ENCODE measurements at places on chromosomes 6 and 20. TPM values are rescaled to one million over a fixed set of nuclear protein-coding genes. Genes with fewer than 3 reads are reported as not detected.

DNA sequence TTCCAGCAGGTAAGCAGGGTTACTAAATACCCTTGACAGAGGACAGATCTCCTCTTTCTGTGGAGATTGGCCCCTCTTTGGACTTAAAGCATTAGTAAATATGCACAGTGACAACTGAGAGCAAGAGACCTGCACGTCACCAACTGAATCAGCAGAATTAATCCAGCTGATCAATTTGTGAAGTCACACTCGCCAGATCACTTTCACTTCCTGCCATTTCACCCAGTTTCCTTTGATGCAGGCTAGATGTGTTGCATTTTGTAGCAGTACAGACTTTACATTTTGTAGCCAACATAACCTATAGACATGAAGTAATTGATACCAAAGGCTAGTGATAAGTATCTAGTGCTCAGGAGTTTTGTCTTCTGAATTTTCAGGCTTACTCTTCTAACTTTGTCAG lies 11.9 kb downstream of the SYNE1 start:
- DNase-seq: no peak

DNA sequence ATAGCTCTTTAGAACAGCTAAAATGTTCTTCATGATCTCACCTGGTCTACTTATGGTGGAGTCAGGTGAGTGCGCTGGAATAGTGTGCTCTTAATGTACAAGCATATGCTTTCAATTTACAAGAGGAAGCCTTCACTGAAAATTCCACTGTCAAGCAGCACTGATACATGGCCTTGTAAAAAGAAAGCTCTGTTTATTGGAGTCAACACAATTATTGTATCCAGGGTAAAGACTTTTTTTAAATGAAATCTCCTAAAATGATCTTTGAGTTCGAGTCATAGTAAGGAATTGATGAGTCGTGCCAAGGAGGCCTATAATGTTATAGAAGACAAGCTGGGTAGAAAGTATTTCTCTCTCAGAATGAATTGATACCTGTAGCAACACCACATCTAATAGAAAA lies 41.6 kb upstream of the CARMIL1 start:
- no peak for DNase-seq

GRCh38 chr20:2470423-2471193 lies at the start of gene SNRPB:
Gene SNRPB, minus strand, starts transcription at chr20:2470789. Its CDS starts 99 bp downstream, at chr20:2470690.
- DNase-seq: peak; percentile 97

- no peak for DNase-seq
Measured at GRCh38 chr20:63323357-63323981, 30.5 kb downstream of the COL20A1 start.

- DNase-seq: no peak
Measured at GRCh38 chr6:46105568-46105967, 24.2 kb upstream of the ENPP4 start.

The CST4 gene
- polyA plus RNA-seq: not detected

DNA sequence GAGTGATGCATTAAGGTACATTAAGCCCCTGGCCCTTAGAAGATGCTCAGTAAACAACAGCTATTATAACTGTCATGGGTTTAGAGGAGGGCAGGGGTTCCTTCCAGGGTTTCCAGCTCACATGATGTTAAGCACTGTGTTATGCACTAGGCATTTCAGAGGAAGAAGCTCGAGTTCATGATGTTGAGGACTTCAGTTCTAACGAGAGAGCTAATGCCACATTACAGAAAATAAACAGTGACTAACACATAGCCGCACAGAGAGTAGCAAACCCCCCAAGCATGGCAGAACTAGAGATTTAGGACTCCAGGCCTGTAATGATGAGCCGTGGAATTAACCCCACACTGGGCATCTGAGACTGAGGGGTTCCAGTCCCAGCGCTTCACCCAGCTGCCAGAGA lies 105.2 kb downstream of the UNC5CL start:
- DNase-seq: no peak

The FKBP1C gene
- not detected for polyA plus RNA-seq

- DNase-seq: no peak
Measured at GRCh38 chr6:26593278-26594130, 3.2 kb upstream of the ABT1 start.

GRCh38 chr6:134178161-134179044 lies 126.0 kb upstream of the SLC2A12 start:
- peak; percentile 87 for DNase-seq

The FAM110A gene
- polyA plus RNA-seq: 1.6 TPM

- no peak for DNase-seq
Measured at GRCh38 chr6:45651301-45651700, 273.6 kb upstream of the SUPT3H start.

The ASIP gene
- 117 TPM for polyA plus RNA-seq

DNA sequence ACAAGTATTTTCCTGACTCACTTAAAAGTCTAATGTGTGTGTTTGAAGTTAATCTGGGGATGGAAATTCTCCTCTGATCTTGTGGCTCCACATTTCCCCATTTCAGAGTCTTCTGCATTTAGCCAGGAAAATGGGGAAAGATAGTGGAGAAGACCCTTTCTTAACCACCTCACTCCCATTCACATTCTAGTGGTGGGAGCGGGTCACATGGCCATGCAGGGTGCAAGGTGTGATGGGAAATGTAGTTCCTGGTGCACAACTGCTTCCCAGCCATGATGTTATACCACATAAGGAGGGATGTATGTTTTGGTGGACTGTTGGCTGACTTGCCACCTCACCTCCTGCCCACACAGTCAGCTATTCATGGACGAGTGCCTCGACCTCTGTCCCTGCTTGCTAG lies 61.8 kb downstream of the BANF2 start:
- DNase-seq: no peak

DNA sequence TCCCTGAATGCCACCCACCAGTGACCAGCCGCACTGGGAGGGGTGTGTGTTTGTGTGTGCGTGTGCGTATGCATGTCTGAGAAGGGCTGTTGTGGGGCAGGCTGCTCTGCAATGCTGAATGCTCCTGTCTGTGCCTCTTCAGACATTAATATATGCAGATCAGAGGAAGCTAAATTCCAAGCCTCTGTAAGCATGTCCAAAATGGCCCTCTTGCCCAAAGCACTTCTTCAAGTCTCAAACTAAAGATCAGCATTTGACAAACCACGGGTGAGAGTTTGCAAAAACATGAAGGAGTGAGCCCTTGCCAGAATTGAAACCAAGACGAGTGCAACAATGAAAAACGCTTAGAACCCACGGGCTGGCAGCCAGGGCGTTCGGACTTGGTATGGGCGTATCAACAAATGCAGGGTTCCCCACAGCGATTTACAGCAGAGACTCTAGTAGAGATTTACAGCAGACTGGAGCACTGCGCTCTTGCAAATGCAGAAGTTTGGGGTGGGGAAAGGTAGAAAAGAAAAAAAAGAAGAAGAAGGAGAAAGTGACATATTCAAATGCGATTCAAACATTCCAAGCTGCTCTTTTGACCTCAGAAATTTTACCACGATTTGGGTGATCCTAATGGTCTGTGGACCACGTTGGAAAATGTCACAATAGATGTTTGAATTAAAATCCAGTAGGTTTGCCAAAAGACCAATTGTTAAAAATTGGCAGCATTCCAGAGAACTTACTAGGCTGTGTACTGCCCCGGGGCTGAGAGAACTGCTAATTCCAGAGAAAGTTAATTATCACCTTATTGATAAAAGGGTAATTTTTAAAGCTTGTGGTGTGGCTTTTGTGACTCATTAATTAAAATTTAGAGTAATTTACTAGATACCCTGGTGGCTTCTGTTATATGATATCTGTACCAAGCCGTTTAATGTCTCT lies 3.5 kb downstream of the SCML4 start:
- DNase-seq: no peak

DNA sequence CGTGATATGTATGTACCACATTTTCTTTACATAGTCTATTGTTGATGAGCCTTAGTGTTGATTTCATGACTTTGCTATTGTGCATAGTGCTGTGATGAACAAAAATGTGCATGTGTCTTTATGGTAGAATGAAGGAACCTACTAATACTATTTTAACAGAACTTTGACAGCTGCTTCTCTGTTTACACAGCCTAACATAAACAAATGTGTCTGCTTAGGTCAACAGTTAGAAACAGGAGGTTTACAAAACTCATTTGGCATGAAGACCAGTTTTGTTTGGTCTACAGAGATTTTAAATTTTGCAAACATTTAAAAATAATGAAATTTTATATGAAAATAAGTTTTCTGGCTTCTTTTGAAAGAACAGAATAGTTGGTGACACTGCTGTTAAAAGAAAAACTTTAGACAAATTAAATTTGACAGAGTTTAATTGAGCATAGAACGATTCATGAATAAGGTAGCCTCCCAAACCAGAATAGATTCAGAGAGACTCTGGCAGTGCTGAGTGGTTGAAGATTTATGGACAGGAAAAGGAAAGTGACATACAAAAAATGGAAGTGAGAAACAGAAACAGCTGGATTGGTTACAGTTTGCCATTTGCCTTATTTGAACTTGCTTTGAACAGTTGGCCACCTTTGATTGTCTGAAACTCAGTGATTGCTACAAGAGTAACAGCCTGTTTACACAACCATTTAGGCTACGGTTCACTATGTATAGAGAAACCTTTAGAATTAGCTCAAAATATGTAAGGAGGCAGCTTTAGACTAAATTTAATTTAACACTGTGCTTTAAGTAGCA lies 715.8 kb upstream of the HS3ST5 start:
- DNase-seq: no peak

The COL11A2 gene
- 0.39 TPM for polyA plus RNA-seq

The FAM217A gene
- not detected for polyA plus RNA-seq

DNA sequence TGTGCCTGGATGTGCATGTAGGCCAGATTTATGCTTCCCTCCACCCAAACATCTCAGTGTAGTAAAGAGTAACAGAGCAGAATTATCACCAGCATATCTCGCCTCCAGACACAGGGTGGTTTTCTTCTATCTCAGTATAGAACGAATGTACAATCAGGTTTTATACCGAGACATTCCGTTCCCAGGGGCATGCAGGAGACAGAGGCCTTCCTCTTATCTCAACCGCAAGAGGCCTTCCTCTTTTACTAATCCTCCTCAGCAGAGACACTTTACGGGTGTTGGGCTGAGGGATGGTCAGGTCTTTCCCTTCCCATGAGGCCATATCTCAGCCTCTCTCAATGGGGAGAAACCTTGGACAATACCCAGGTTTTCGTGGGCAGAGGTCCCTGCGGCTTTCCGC lies 36.4 kb upstream of the MC3R start:
- DNase-seq: no peak

The PROKR2 gene
- polyA plus RNA-seq: not detected

GRCh38 chr6:131488780-131489179 lies 84.2 kb upstream of the ARG1 start:
- DNase-seq: no peak

The ROS1 gene
- polyA plus RNA-seq: 0.01 TPM

DNA sequence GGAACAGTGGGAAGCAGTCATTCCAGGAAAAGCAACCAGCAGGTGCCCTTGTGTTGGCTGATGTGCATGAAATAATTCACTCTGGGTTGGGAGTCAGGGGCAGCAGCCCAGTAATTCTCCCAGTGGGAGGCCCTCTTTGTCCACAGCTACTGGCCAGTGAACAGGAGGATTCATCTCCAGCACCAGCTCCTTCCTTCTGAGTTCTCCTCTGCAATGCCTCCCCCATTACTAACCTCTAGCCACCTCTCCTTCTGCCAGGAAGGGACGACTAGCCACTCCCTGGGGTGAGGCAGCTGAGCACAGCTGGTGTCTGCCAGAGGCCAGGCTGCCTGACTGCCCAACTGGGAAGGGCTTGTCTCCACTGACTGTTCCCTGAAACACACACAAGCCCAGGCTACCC lies 12.5 kb upstream of the R3HDML start:
- DNase-seq: no peak

GRCh38 chr6:46015119-46015968 lies at the start of gene CLIC5:
Gene CLIC5, minus strand, starts transcription at chr6:46015860. Its CDS starts 318 bp downstream, at chr6:46015542.
- DNase-seq: peak; percentile 87

The CCR6 gene
- polyA plus RNA-seq: not detected

DNA sequence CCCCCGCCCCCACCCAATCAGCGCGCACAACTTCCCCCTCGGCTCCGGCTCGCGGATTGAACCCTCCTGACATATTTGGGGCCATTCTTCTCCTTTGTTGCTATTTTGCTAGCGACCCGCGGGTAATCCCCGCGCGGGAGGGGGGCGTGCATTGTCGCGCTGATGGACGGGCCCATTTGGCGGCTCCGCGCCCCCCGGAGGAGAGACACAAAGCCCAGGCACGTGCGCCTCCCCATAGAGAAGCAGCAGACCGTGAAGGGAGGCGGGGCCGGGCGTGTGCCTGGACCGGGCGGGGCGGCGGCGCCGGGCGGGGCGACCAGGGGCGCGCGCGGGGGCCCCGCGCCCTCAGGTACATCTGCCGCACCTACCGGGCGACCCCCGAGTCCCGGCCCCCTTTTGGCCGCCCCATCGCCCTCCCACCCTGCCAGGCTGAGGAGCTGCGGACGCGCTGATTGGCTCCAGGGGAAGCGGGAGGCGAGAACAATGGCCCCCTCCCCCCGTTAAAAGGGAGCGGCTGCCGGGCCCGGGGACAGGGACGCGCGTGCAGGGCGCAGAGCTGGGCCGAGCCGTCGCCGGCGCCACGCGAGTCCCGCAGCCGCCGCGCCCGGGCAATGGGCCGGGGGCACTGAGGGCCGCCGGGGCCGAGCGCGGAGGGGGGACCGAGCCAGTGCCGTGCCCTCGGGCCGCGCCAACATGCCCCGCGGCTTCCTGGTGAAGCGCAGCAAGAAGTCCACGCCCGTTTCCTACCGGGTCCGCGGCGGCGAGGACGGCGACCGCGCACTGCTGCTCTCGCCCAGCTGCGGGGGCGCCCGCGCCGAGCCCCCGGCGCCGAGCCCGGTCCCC lies at the start of gene INSM1:
Gene INSM1 (plus strand): TSS at position 530 of the 843 bp plus-strand sequence. CDS start 164 bp downstream, at position 694.
- no peak for DNase-seq

DNA sequence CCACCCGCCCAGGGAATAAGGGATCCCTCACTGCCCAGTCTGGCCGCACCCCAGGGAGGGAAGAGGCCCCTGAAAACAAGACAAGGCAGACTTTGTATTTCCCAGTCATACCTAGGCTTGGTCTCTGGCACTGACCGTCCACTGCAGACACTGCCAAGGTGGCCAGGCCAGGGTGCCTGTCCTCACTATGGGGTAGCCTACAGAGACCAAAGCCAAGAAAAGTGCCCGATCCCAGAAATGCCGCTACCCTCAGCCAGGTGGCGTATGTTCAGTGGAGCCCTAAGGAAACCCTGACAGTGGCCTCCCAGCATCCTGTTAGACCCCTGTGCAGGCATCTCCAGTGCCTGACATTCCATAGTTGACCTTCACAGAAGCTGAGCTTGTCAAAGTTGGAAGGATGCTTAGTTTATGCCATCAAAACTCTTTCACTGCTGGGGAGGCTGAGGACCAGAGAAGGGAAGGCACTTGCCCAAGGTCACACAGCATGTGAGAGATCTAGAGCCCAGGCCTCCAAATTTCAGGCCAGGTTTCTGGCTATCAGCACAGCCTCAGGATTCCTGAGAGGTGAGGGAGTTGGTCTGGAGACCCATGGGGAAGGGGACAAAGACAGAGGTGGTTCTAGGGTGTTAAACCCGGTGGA lies 2.5 kb downstream of the SCRT2 start:
- DNase-seq: no peak

GRCh38 chr6:19052219-19052618 lies 665.1 kb downstream of the RNF144B start:
- no peak for DNase-seq

The RBPJL gene
- polyA plus RNA-seq: not detected

The PTGIS gene
- 7.3 TPM for polyA plus RNA-seq

GRCh38 chr6:2547355-2547754 lies 203.4 kb downstream of the MYLK4 start:
- DNase-seq: no peak

The INSM1 gene
- not detected for polyA plus RNA-seq

GRCh38 chr6:23518294-23518693 lies 607.7 kb upstream of the NRSN1 start:
- DNase-seq: no peak

GRCh38 chr6:44036196-44036595 lies 91.1 kb downstream of the MRPL14 start:
- DNase-seq: no peak

The ALDH8A1 gene
- 0.53 TPM for polyA plus RNA-seq
